Activated CD4-positive, alpha-beta T cell treated with anti-CD3 and anti-CD28 coated beads for 1 hour (primary cell): ENCODE measurements at places on chromosomes 12 and 14.

- no peak for DNase-seq
Measured at GRCh38 chr14:95885278-95885677, 8.6 kb downstream of the TUNAR start.

GRCh38 chr12:121013715-121014114 lies 2.6 kb downstream of the C12orf43 start:
- DNase-seq = no peak

DNA sequence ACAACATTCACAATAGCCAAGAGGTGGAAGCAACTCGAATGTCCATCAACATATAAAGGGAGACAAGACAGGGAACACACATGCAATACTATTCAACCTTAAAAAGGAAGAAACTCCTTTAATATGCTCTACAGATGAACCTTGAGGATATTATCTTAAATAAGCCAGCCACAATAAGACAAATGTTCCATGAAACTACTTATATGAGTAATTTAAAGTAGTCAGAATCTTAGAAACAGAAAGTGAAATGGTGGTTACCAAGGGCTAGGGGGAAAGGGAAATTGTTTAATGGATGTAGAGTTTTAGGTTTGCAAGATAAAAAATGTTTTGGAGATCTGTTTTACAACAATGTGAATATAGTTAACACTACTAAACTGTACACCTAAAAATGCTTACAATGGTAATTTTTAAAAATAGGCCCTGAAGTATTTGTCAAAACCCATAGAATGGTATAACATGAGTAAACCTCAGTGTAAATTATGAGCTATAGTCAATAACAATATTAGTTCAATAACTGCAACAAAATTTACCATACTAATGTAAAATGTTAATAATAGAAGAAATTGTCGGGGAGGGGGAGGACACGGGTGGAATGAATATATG lies 71.1 kb downstream of the EGLN3 start:
- no peak for DNase-seq

DNA sequence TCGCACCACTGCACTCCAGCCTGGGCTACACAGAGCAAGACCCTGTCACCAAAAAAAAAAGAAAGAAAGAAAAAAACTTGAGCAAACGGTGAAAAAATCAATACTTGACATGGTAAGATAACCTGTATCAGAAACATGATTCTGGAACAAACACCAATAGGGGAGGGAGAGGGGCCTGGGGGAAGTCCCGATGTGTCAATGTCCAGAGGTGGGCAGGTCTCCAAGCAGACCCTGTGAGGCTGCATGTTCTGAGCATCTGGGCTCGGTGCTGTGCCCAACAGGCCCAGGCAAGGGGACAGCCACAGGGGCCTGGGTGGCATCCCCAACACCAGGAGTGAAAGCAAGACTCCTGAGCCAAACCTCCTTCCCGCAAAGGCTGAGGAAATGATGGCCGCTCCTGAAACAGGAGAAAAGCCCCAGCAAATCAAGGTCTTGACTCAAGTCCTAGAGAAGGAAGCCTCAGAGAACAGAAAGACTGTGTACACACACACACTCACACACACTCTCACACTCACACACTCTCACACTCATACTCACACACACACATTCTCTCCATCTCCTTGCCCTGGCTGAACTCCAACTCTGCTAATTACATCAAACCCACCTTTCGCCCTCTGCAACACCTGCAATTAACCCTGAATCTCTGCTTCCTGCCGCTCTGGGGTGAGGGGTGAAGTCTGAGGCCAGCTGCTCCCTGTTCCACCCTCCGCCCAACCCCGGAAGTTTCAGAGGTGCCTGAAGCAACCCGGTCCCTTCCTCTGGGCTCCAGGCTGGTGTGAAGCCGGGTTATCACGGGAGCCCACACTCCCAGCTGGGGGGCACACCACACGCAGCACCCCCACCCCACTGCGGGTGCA lies 20.4 kb downstream of the CCDC88C start:
- peak; percentile 45 for DNase-seq

DNA sequence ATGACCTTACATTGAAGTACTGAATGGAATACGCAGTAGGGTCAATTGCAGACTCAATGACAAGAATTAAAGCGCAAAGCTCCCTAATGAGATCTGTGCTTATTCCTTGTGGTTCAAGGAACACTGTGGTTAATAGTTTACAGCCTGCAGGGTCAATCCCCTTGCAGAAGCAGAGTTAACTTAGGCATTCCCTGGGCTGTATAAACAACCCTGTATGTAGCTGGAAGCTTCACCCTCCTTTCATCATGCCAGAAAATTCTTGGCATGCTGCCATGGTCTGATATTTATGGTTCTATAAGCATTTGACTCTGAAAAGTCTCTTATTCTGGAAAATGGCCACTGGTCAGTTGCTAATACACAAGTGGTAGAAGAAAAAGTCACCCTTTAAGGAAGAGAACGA lies 227.7 kb downstream of the NOVA1 start:
- no peak for DNase-seq

DNA sequence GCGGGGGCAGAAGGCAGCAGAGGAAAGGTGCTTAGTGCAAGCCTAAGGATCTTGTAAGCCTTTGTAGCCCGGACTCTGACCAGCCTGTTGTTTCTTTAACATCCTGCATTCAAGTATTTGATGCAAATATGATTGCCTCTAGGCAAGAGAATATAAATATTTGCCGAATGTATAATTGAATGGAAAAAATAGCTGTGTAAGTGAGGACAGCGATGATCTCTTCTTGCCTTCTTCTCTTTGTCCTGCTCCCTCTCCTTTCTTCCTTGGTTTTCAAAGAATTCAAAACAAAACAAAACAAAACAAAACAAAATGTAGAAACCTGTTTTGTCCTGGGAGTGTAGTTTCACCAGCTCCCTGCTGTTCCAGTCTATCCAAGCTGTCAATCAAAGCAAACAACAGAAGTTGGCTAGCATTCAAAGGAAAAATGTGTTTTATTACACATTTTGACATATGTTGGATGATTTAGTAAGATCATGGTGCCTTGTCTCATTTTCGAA lies 74.9 kb upstream of the CPM start:
- DNase-seq = no peak

- DNase-seq = no peak
Measured at GRCh38 chr14:22122829-22123560, 449.4 kb upstream of the OR4E1 start.

DNA sequence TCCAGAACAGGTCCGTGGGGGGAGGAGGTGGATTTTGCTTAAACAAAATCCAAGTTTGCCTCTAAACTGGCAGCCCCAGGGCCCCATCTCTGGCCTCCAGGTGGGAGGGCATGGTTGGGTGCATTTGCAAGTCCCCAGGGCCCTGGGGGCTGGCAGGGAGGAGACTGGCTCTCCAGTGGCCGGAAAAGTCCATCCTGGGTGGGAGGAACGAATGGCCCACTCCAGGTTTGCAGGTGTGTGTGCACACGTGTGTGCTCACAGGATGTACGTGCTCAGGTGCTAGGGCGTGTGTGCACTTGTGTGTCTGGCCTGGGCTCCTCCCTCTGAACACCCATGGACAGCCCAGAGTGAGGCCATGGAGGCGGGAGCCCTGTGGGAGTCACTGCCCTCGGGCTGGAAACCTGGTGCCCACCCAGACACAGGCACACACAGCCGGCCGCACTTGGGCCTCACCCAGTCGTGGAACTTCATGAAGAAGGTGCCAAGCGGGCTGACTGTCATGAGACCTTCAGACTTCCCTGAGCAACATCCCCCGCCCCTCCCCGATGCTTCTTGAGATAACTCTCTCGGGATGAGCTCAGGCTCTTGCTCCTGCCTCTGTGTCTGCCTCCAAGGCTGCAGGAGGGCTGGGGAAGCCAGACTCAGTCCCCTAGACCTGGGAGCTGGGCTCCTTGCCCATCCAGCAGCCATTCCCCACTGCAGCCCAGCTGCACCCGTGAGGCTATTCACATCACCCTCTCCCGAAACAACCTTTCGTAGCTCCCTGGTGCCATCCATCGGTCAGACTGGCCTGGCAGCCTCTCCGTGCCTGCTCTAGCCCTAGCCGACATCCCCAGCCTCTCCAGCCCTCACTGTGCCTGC lies 9.4 kb downstream of the AHNAK2 start:
- no peak for DNase-seq

DNA sequence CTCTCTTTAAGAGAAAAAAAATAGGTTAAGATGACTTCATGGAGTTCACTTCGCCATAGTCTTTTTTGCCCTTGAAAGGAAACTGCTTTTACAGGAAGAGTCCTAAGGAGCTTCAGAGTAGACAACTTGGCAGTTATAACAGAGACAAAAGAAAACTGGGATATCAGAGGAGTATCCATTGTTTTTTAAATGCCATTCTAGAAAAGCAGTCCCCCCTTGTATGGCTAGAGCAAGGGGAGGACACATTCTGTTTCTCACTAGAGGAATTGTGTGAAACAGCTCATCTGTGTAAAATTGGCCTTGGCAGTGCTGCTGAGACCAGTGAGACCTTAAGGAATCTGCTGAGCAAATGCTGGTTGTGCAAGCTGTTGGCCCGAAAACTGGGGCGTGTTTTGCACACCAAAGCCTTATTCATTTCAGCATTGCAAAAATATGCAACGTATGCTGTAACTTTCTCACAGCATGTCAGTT lies 128.0 kb downstream of the GPR135 start:
- DNase-seq = no peak

DNA sequence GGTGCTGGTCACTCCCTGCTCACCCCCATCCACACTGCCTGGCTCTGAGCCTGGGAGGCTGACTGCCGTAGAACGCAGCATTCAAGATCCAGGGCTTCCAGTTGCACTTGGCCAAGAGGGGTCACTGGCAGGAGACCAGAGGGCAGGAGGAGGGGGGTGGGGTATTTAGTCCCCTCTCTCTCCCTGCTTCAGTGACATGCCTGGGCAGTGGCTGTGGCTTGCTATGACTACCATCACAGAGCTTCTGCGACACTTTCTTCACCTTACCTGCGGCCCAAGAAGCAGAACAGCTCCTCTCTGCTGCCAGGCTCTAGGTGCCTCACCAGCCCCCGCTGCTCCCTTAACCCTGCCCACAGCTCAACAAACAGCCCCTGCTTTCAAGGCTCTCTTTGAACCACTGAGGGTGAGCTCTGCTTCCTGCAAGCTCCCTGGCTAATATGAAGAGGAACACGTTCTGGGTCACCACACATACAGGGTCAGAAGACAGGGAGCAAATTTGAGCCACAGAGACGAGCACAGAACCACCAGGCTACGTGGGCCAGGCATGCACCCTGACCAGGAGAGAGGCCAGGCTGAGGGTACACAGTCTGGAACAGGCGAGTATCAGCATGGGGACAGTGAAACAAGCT lies 55.7 kb downstream of the ITPK1 start:
- no peak for DNase-seq
